ENCODE measurements at places on chromosomes 7 and 10.

DNA sequence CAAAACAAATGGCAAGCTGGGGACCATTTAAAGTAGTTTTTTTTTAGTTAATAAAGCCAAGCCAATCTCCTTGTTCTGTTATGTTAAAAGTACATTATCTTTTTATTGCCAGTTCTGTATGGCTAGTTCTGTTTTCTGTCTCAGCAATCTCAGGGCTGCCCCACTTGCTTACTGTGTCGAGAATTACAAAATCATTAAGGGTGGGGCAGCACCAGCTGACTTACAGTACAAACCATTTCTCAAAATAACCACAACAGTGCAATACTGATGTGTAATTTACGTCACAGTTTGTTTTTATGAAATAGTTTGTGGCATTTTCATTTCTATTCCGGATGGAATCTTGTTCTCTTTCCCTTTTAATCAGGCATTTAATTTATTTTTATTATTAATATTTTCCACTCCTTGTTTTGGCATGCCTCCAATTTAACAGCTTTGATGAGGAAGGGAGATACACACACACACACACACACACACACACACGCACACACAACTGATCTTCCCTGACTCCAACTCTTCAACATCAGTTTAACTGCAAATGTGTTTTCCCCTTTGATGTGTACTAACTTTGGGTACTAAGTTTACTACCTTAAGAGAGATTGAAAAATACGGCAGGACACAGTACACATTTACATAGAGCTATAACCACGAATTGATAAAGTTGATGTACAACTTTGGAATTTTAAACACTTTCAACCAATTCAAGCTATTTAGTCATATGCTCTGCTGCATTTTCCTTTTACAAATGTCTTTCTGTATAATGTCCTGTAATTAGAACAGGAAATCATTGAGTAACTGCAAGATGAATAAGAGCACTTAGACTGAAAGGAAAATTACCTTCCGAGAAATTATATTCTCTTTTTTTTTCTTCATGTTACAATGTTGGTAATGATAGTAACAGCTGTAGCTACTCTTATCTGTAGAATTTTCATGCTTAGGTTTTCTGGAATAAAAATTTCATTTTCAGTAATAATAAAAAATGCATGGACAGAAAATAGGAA is 91.5 kb downstream of the ARID5B start:
- peak; percentile 75 for DNase-seq

DNA sequence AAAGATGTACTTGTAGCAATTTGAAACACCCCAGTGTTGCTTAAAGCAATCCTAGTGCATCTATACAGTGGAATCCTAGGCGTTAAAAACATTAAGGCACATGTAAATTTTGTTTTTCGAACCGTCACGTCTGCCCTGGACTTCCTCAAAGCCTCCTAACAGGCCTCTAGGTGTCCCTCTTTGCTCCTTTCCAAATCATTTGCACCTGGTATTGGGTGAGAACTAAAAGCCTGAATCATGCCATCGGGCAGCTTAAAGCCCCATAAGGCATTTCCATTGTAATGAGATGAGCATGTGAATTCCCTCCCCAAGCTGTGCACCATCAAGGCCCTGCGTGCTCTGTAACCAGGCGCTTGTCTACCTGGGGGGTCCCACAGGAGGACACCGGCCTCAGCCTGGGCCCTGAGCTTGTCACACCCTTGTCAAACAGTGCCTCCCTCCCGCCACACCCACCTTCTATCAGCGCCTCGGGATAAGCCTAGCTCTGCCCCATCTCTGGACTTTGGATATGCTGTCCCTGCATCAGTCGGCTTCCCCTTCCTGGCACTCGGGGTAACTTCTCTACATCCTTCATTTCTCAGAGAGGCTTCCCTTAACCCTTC is 89.2 kb downstream of the WDR11 start:
- DNase-seq, result no peak

DNA sequence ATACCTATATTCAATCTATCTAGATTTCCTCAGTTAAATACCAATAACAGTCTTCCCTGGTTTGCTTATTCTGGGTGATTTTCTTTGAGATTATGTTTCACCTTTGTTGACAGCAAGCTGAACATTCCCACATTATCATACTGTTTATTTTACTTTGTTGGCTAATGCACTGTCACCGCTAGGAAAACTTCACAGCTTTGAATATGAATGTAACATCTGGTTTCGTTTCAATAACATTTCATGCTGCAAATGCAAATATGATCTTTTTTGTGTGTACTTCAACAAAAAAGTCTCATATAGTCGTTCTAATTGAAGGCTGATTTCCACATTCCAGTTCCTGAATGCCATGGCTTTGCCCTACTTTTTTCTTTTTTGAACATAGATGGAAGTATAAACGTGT is 946.3 kb upstream of the GHITM start:
- DNase-seq, result no peak

GRCh38 chr7:36613031-36613614 is 111.2 kb downstream of the AOAH start:
- no peak for DNase-seq

DNA sequence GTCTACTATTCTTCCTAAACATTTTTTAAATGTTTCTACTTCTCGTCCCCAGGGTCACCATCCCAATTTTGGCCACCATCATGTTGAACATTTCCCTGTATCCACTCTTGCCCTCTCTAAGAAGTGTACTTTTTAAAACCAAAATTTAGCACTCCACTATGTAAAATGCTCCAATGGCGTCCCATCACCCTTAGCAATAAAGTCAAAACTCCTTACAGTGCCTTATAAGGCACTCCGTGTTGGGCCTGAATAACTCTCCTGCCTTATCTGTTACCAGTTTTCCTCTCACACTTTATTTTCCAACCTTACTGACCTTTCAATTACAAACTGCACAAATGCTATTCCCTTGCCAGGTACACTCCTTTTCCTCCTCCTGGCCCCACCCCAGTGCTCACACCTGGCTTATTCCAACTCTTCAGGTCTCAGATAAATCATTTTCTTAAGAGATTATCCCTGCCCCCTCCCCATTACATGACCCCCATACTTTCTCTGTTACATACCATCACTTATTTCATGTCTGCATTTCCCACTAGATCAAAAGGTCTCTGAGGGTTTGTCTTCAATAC is 1.3 kb downstream of the TMEM168 start:
- DNase-seq, result no peak

DNA sequence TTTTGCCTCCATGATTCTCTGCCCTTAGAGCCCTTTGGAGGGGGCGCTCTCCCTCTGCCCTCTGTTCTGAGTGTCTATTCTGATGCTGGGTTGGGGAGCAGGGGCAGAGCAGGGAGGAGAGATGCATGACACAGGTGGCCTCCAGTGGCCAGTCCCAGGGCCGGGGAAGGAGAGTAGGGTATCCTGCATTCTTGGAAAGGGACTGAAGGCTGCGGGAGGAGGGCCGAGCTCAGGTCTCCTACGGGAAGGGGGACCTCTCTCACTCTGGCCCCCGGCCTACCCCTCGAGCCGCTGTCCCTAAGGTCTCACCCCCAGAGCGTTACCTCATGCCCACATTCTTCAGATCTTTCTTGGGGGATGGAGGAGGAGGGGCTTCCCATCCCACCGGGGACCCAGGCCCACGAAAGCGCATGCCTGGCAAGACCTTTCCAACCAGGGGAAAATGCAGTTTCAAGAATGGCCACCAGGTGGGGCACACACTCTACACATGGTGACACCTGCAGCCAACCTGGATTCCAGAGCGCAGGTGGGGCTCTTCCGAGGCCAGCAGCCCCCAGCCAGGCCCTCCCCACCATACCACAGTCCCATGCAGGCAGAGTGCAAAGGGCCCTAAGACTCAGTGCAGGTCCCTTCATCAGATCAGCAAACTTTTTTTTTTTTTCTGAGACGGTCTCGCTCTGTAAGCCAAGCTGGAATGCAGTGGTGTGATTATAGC is 86.4 kb downstream of the MYL10 start:
- peak; percentile 87 for DNase-seq

DNA sequence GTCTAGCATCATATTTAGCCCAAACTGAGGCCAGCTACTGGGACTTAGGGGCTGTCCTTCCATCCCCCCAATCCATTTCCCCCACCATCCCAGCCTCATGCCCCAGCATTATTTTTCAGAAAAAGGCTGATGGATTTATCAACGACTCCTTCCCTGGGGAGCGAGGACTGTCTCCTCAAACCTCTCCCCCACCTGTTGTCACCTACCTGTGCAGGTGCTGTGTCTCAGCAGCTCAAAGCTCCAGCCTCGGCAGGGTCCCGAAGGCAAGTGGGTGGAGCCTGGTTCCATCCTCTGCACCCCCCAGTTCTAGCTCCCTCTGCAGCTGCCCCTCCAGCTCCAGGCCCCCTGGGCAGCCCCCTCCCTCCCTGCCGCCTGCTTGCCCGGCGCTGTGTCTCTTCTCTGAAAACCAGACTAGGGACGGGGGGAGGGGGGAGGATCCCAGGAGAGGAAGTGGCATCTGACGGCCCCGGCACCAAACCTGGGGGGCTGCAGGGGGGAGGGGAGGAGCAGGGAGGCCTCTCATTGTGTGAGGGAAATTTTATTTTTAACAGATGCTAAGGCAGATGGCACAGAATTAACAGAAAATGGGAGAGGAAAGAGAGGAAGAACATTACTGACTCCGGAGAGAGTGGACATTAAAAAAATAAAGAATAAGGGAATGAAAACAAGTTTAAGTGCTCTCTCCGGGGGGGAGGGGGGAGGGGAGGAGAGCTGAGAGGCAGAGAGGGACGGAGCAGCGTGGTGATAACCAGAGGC is 61.7 kb upstream of the PAX2 start:
- no peak for DNase-seq

GRCh38 chr7:155850766-155851678 is 38.8 kb upstream of the SHH start:
- DNase-seq, result no peak

DNA sequence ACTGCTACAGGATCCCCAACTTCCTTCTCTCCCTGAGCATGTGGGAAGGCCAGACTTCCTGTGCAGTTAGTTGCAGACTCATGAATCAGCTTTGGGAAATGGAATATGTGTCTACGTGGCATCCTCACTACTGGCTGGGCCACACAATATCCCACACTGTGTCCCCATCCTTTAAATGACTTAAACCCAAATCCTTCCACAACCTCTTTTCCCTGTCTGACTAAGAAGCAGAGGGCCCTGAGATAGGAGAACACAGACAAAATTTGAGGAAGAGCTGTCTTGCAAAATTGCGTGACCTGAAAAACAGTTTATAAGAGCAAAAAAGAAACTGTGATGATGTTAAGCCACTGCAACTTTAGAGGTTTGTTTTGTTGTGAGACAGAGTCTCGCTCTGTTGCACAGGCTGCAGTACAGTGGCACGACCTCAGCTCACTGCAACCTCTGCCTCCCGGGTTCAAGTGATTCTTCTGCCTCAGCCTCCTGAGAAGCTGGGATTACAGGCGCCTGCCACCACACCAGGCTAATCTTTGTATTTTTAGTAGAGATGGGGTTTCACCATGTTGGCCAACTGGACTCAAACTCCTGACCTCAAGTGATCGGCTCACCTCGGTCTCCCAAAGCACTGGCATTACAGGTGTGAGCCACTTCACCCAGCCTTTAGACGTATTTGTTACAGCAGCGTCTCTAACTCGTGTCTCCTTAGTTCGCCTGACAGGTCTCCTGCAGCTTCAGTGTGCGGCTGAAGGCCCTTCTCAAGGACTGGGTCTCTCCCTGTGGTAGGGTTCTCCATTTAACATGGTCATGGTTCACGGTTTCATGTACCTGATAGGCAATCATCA is 46.9 kb upstream of the SFMBT2 start:
- DNase-seq, result no peak

GRCh38 chr10:22712956-22713852 is 1.2 kb downstream of the PIP4K2A start:
- peak; percentile 16 for DNase-seq

GRCh38 chr10:62559481-62560200 is 185.5 kb downstream of the ZNF365 start:
- DNase-seq, result no peak

DNA sequence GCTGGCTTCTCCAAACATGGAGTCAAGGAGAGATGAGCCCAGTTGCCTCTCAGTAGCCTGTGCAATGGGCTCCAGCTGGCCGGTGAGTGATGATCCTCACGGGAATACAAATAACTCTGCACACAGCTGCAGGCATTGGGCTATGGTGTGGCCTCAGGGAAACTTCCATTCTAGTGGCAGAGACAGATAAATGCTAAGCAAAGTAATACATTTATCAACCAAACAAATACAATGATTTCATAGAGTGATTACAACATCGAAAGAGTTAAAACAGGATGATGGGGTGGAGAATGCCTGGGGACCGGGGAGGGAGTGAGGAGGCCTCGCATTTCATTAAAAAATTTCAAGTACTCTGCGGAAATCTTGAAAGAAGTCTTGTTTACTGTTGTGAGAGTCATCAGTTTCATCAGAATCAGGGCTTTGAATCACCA is 15.0 kb upstream of the AKR1B1 start:
- DNase-seq, result no peak

DNA sequence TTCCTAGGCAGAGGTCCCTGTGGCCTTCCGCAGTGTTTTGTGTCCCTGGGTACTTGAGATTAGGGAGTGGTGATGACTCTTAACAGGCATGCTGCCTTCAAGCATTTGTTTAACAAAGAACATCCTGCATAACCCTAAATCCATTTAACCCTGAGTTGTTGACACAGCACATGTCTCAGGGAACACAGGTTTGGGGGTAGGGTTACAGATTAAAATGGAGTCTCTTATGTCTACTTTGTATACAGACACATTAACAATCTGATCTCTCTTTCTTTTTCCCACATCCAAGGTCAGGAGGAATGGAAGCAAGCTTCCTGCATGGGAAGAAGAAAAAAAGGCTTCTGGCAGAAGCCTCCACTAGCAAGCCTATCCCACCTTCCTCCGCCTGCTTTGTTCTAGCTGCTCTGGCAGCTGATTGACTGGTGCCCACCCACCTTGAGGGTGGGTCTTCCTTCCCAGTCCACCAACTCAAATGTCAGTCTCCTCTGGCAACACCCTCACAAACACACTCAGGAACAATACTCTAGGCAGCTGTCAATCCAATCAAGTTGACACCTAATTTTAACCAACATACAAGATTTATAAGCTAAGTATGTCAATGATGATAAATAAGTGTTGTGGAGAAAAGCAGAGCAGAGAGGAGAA is 176.5 kb upstream of the CCZ1B start:
- DNase-seq, result no peak

- DNase-seq, result no peak
These were observed 160.0 kb upstream of the TCF7L2 start for GRCh38 chr10:112790030-112790429.

GRCh38 chr7:102819151-102819550 is 70.4 kb downstream of the FAM185A start:
- DNase-seq, result no peak

- no peak for DNase-seq
These were observed 41.8 kb upstream of the PDSS1 start for GRCh38 chr10:26655746-26656145.

- no peak for DNase-seq
These were observed 186.9 kb downstream of the SND1 start for GRCh38 chr7:127838816-127839415.

GRCh38 chr10:61744469-61744868 is 81.7 kb downstream of the CABCOCO1 start:
- DNase-seq, result no peak

- DNase-seq, result no peak
These were observed at the start of gene MEOX2 for GRCh38 chr7:15686295-15686956. TSS of gene MEOX2 (minus strand) at chr7:15686683. CDS start at chr7:15686402, 281 bp downstream.

- no peak for DNase-seq
These were observed 71.2 kb downstream of the TEX36 start for GRCh38 chr10:125611756-125612155.

- peak; percentile 3 for DNase-seq
These were observed 118.2 kb downstream of the VIPR2 start for GRCh38 chr7:159026271-159027055.

All from adrenal gland (tissue), 19 donors.